Fibroblast of skin of scalp (primary cell): ENCODE measurements at places on chromosomes 6 and 20.

DNA sequence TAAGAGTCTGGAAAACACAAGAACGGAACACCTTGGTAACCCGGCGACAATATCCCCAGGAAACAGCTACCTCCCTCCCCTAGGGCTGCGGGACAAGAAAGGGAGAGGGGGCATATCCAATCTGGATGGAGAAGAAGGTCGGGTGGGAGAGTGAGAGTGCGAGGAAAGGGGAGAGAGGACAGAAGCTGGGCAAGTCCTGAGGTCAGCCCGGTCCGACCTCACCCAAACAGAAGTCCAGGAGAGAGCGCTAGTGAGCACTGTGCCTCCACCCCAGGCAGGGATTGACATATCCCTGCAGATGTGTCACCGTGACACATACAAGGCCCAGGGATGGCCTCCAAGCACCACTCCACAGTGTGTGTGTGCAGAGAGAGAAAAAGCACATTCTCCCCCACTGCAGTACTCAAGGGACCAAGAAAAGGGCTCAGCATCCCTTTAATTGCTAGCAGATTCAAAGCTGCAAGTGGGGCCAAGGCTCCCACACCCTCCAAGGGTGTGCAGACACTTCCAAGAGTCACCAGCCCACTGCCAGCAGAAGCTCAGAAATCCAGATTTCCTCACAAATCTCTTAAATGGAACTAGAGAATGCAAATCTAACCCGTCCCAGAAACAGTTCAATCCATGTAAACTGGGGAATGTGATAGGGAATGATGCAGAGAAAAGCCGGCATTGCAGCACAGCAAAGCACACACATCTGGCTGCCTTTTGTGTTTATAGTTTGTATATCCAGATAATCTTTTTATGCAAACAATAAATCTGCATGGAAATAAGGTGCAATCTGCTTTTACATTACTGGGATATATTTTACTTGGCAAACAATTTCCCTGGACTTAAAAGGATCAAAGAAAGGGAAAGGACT lies 3.1 kb downstream of the PXDC1 start:
- peak; percentile 91 for DNase-seq

GRCh38 chr6:45351667-45352066 lies 23.5 kb downstream of the RUNX2 start:
- DNase-seq, result no peak

- no peak for DNase-seq
Measured at GRCh38 chr6:102848210-102848609, 1454.7 kb downstream of the GRIK2 start.

- DNase-seq, result no peak
Measured at GRCh38 chr20:29756664-29757063, 1500.8 kb upstream of the DEFB115 start.

DNA sequence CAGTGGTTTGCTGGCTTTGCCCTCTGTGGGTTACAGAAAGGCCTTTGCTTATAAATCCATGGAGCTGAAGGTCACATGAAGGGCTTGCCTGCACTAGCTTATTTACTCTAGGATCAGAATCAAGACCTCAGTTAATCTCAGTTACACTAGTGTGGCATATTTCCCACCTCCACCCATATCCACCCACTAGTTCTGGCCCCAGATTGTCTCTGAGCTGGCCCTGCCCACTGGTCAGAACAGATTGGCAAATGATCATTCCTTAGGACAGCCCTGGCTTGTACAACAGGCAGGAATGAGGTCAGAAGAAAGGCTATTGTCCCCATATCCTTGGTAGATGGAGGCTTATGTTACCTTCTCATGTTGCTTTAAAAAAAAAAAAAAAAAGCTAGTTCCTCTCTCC lies 33.3 kb upstream of the SASH1 start:
- no peak for DNase-seq

- DNase-seq, result peak; percentile 94
Measured at GRCh38 chr6:71489736-71490135, 201.1 kb downstream of the OGFRL1 start.

- no peak for DNase-seq
Measured at GRCh38 chr6:74717591-74717990, 488.3 kb downstream of the COL12A1 start.

GRCh38 chr6:143060354-143060805 lies 309 bp upstream of the AIG1 start:
- DNase-seq, result peak; percentile 84

GRCh38 chr6:10550764-10551163 lies 29.6 kb downstream of the GCNT2 start:
- DNase-seq, result no peak

DNA sequence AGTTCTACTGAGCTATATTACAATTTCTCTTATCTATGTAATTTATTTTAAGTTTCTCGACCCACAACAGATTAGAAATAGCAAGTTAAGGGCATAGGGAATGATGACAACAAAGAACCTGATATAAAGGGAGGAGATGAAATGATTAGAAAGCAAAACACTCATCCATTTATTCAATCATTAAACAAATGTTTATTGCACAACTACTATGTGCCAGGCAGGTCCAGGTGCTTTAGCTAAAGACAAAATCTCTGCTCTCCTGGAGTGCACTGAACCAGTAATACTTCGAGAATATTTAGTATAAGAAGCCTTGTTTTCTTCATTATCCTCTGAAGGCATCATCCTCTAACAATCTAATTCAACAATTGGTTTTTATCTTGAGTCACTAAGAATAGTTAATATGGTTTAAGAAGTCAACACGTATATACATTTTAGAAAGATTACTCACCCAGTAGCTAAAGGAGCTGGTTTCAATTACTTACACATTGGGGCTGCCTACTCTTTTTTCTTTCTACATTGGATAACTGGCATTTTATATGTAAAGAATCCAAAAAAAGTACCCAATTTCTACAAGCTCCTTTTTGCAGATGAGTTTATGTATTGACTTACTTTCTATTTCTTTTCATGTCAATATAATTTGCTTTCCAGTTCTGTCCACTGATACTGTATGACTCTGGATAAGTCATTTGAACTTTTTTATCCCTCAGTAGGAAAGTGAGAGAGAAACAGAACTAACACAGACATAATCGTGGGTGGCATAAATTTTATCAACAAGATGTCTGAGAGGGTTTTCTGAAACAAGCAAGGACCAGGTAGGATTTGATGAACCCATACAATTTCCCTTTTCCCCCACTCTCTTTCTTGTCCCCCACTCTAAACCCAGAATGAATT lies 312.6 kb downstream of the CLIC5 start:
- peak; percentile 85 for DNase-seq

DNA sequence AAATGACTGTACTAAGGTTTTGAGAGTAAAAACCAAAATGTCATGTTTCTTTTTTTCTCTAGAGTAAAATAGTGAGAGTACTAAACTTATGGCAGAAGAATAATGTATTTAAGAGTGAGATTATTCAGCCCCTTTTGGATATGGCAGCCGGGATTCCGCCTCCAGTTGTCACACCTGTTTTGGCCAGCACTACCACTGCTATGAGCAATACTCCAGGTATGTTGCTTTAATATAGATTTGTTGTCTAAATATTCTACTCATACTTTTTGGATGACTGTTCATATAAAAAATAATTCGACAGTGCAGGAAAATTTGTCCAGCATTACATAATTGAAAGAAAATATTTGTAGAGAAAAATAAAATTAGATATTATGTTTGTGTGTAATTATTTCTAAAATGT lies 59.5 kb downstream of the SCAF8 start:
- DNase-seq, result peak; percentile 3

- DNase-seq, result no peak
Measured at GRCh38 chr20:43571771-43572170, 12.9 kb downstream of the SGK2 start.

- DNase-seq, result no peak
Measured at GRCh38 chr6:144297511-144298100, 12.5 kb downstream of the UTRN start.

DNA sequence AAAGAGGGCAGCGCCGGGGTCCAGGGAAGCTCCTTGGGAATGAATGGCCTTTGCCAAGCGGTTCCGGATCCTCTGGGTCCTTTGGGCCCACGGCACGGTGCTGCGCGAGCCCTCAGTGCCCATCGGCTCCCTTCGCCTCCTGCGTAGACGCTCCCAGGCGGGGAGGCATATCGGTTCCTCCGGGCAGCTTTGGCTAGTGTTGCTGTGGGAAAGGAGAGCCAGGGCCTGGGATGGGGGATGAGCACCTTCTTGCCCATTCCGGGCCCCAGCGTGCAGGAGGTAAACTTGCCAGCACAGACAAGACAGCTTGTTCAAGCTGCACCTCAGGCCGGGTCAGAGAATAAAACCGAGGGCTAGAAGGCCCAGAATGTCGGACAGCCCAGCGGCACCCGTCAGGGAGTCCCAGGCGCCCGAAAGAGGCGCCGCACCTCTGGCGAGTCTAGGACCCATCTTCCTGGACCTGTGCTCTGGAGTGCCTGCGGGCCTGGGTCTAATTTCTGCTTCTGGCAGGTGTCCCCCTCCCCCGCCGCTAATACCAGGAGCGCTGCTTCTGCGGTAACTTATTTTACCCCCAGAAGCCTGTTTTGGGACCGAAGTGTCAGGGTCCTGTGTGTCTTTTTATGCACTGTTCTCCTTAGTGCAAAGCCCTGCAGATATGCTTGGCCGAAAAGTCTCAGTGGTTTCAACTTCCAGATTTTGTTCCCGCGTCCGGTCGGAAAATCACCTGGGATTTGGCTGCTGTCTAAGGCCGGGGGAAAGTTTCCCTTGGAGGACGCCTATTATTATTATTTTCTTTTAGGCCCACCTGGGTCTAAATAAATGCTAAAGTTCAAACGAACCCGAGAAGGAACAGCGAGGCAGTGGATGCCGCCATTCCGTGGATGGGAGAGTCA lies 1.7 kb upstream of the TFAP2C start:
- no peak for DNase-seq

- no peak for DNase-seq
Measured at GRCh38 chr20:34268851-34269636, 27.8 kb downstream of the ASIP start.

DNA sequence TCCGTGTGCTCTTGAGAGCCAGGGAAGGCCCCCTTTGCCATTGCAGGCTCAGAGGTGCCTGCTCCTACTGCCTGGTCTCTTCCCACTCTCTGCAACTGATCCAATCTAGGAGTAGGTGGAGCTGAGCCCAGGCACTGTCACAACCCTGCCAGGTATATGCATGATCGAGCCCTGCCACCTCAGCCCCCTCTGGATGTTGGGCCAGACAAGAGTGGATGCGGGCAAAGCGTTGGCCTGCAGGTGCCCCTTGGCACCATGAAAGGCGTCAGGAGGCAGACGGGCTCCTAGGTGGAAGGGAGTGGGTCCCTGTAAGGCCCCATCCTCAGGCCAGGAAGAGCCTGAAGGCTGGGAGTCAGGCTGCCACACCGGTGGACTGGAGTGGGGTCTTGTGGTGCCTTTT lies 5.9 kb upstream of the OR14J1 start:
- no peak for DNase-seq

GRCh38 chr6:120779441-120779840 lies 554.8 kb downstream of the TBC1D32 start:
- DNase-seq, result no peak

DNA sequence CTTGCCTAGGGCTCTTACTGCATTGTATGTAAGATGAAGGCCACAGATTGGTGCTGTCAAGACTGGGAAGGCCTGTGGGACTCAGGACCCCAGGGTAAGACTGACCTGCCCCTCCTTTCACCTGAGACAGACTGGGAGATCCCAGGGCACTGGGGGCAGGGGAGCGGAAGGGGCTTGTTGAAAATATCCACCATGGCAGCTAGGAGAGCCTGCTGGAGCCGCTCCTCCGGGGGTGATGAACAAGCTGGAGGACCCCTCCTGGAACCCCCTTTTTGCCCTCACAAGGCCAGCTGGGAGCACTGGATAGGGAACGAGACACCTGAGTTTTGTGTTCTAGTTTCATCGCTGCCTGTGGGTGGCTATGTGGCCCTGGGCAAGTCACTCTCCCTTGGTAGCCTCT lies 9.2 kb upstream of the SDCBP2 start:
- DNase-seq, result no peak

DNA sequence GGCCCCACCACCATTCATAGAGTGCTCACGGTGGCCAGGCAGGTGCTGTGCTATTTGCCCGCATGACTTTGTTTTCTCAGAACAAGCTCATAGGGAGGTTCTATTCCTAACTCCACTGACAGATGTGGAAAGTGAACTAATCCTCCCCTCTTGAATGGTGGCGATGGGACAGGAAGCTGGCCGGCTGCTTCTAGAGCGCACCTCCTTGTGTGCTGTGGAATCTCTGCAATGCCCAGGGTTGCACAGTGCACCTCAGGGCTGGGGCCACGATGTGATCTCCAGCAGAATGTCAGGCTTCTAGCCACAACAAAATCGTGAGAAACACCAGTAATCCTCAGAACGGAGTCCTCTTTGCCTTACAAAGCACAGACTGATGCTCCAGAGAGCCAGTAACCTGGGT lies 53.8 kb upstream of the SLC22A23 start:
- no peak for DNase-seq

GRCh38 chr6:46491201-46491627 lies at the start of gene RCAN2:
TSS of gene RCAN2 (minus strand) at chr6:46491449.
- peak; percentile 31 for DNase-seq

GRCh38 chr6:69907981-69908498 lies 41.7 kb downstream of the COL19A1 start:
- peak; percentile 80 for DNase-seq

- no peak for DNase-seq
Measured at GRCh38 chr20:3911956-3912355, 22.8 kb downstream of the PANK2 start.

GRCh38 chr20:48471176-48471575 lies 356.6 kb downstream of the PREX1 start:
- DNase-seq, result no peak

- no peak for DNase-seq
Measured at GRCh38 chr6:113920663-113921267, 50.2 kb downstream of the HDAC2 start.

DNA sequence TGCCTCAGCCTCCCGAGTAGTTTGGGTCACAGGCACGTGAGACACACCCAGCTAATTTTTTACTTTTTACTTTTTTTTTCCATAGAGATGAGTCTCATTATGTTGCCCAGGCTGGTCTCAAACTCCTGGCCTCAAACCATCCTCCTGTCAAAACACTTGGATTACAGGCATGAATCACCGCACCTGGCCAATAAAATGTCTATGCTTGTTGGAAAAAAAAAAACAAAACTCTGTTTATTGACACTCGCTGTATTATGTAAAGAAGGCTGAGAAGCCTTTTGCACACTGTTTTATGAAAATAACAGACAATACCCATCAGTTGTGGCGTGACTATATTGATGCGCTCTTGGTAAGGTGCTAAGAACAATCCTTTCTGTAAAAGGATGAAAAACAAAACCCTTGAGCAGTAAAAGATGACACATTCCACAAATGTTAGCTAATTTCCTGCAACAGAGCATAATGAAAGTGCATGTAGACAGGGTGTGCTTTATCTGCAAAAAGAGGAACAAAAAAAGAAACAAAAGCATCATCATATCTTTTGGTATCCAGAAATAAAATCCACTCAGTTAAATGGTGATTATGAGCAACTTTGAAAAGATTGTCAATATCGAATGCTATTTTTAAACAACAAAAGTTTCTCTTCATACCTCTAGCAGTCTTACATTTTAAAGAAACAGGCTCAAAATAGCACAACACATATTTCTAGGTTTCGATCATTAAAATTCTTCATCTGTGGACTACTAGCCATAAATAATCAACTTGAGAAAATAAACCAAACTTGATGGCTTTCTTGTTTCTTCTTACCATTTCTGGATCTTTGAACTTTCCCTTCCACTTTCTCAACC lies 108.3 kb upstream of the PHACTR1 start:
- DNase-seq, result peak; percentile 41

- peak; percentile 65 for DNase-seq
Measured at GRCh38 chr6:28657769-28658465, 132.2 kb downstream of the GPX5 start.

GRCh38 chr20:25324412-25324811 lies 66.2 kb downstream of the ABHD12 start:
- DNase-seq, result no peak
